ENCODE measurements at places on chromosomes 13 and 19. TPM values are rescaled to one million over a fixed set of nuclear protein-coding genes. Genes with fewer than 3 reads are reported as not detected.

Gene LAMP1
- polyA plus RNA-seq, result 45.5 TPM

Gene SULT2A1
- 0.02 TPM for polyA plus RNA-seq

Gene PABPC3
- 0.16 TPM for polyA plus RNA-seq

Gene PSG6
- not detected for polyA plus RNA-seq

Gene ZSCAN22
- 1.0 TPM for polyA plus RNA-seq

Gene MBD3L2
- polyA plus RNA-seq, result not detected

Gene HRC
- polyA plus RNA-seq, result 0.65 TPM

Gene KCNK6
- 19.5 TPM for polyA plus RNA-seq

Gene PLK5
- 0.13 TPM for polyA plus RNA-seq

Gene MED16
- 46.2 TPM for polyA plus RNA-seq

Gene SARS2
- polyA plus RNA-seq, result 43.9 TPM

Gene NKPD1
- 1.3 TPM for polyA plus RNA-seq

Gene RGCC
- 8.0 TPM for polyA plus RNA-seq

Gene PRTN3
- not detected for polyA plus RNA-seq

Gene SIGLEC8
- polyA plus RNA-seq, result 0.04 TPM

Gene GNG14
- polyA plus RNA-seq, result not detected

Gene TNFSF9
- 4.8 TPM for polyA plus RNA-seq

Gene ZNF235
- polyA plus RNA-seq, result 1.2 TPM

Gene ZNF541
- 0.14 TPM for polyA plus RNA-seq

Gene TRPC4
- polyA plus RNA-seq, result 0.04 TPM

Gene TICAM1
- polyA plus RNA-seq, result 40.8 TPM

Gene CD79A
- polyA plus RNA-seq, result 0.31 TPM

Gene PRDX2
- 157 TPM for polyA plus RNA-seq

Gene CABP5
- not detected for polyA plus RNA-seq

Gene ZNF93
- 1.8 TPM for polyA plus RNA-seq

Gene KLC3
- 15.0 TPM for polyA plus RNA-seq

Gene NAPSA
- 0.28 TPM for polyA plus RNA-seq

Gene CALR3
- polyA plus RNA-seq, result 0.02 TPM

Gene ZNF837
- polyA plus RNA-seq, result 2.5 TPM

Gene C5AR1
- polyA plus RNA-seq, result 0.71 TPM

Gene HPN
- polyA plus RNA-seq, result 0.16 TPM

Gene APC2
- polyA plus RNA-seq, result 0.02 TPM

Gene SLC10A2
- not detected for polyA plus RNA-seq

Gene PSG7
- not detected for polyA plus RNA-seq

Gene ECSIT
- 41.2 TPM for polyA plus RNA-seq

Gene NPAS1
- 0.56 TPM for polyA plus RNA-seq

Gene TMPRSS9
- polyA plus RNA-seq, result 0.04 TPM

Gene FFAR2
- 0.59 TPM for polyA plus RNA-seq

Gene SBSN
- polyA plus RNA-seq, result 1,191 TPM

Gene RETN
- 0.65 TPM for polyA plus RNA-seq

Gene SLC15A1
- polyA plus RNA-seq, result 0.46 TPM

Gene SCEL
- polyA plus RNA-seq, result 528 TPM

Gene PCSK4
- 1.9 TPM for polyA plus RNA-seq

Gene CACNG8
- polyA plus RNA-seq, result 0.04 TPM

Gene ZNF582
- 1.1 TPM for polyA plus RNA-seq

Gene C13orf42
- polyA plus RNA-seq, result not detected

Gene C19orf85
- 0.04 TPM for polyA plus RNA-seq

Gene ZNF540
- polyA plus RNA-seq, result 1.1 TPM

Gene TSSK6
- 1.2 TPM for polyA plus RNA-seq

Gene VAV1
- 8.4 TPM for polyA plus RNA-seq

Gene CEACAM1
- 38.8 TPM for polyA plus RNA-seq

Gene PTPRS
- polyA plus RNA-seq, result 18.3 TPM

Gene MADCAM1
- 2.0 TPM for polyA plus RNA-seq

Gene CNFN
- polyA plus RNA-seq, result 5,144 TPM

Gene FKBP8
- polyA plus RNA-seq, result 175 TPM

Gene FCAR
- 0.10 TPM for polyA plus RNA-seq

Gene ACP5
- 23.5 TPM for polyA plus RNA-seq

Gene ARGLU1
- 84.5 TPM for polyA plus RNA-seq

Gene RNF225
- 1.6 TPM for polyA plus RNA-seq

Gene PNMA8B
- polyA plus RNA-seq, result 0.14 TPM

Data from esophagus (tissue), 2 donors.